ENCODE measurements at places on chromosomes 7 and 10.

DNA sequence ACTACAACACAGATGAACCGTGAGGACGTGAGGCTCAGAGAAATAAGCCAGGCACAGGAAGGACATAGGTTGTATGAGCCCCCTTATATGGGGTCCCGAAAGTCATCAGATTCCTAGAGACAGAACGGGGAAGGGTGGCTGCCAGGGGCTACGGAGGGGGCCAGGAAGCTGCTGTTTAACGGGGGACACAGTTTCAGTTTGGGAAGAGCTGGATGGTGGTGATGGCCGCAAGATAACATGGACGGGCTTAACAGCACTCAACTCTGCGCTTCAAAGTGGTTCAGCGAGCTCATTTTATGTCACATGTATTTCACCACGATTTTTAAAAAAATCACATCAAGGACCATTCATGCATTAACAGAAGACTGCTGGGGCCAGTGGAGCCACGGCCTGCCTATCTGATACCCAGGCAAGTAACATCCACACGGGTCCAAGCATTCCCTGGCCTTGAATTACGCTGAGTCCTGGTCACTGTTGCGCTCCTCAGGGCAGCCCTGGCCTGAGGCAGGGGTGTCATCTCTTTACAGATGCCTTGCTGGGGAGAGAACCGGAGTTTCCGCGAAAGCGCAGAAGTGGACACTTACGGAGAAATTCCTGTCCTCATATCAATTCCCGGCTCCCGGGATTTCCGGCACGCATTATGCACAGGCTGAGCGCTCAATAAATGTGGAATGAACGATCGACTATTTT, 1.5 kb downstream of the CARD11 start:
- DNase-seq = no peak

DNA sequence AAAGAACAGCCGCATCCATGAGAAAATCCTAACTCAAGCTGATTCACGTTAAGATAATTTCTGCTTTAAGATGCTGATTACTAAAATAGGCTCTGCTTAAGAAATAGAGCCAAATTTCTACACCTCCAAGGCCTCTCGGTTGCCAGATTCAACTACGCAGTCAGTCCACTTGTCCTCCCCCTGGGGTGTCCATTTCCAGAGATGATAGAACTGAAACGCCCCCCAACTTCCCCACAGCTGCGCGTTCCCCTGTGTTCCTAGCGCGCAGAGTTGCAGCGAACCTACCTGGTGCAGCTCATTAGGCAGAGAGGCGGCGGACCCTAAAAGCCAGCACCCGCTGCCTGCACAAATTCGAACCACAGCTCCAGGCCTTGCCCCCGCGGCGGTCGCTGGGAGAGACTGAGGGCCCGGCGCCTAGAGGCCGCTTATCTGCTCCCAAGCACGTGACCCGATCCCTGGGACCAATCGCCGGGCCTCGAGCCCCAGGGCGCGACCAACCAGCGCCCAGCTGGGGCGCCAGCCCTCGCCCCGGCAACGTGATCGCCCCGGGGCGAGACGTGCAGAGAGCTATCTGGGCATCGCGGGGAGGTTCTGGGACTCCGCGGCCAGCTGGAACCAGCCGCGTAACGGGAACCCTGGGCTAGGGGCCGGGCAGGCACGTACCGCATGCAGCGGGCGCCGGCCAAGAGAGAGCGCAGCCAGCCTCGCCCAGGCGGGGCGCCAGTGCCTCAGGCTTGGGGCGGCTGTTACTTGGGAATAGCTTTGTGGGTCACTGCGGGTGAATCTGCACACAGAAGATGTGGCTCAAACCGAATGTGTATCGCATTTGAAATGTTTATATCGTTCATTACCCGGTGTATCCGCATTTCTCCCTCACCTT, at the start of gene PPP1R3C:
Gene PPP1R3C (minus strand): TSS at position 401 of the 880 bp plus-strand sequence. CDS start 102 bp downstream, at position 299.
- peak; percentile 88 for DNase-seq

- DNase-seq = no peak
These were observed 3.8 kb downstream of the NEURL1 start for GRCh38 chr10:103497161-103497915.

- DNase-seq = no peak
These were observed 391.3 kb downstream of the DNAJB6 start for GRCh38 chr7:157727964-157728615.

- no peak for DNase-seq
These were observed 558 bp downstream of the VOPP1 start for GRCh38 chr7:55571511-55572377.

DNA sequence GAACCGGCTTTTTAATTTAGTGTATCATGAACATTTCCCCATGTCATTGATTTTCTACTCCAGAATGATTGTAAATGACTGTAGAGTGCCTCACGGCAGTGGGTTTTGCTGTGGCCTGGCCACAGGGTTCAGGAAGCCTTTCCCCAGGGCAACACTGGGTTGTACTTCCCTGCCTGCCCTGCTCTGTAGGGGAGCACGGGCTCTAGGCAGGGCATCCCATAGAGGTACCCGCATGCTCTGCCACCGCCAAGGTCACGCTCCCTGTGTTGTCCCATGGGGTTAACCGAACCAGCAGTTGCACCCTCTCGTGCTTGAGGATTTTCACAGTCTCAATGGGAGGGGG, 63.8 kb downstream of the BPGM start:
- DNase-seq = no peak

DNA sequence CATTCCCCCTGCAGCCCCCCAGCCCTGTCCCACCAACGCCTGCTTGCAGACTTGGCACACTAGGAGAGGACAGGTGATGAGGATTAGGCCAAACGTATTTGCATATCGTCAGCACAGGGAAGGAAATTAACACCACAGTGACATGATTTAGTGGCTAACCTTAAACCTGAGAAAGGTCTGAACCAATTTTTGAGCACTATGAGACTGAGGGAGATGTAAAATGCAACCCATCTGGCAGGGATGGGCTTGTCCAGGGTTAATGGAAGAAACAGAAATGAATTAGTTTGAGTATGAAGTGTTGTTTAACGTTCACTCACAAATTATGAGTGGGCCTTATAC, 183.6 kb downstream of the TAX1BP1 start:
- no peak for DNase-seq

DNA sequence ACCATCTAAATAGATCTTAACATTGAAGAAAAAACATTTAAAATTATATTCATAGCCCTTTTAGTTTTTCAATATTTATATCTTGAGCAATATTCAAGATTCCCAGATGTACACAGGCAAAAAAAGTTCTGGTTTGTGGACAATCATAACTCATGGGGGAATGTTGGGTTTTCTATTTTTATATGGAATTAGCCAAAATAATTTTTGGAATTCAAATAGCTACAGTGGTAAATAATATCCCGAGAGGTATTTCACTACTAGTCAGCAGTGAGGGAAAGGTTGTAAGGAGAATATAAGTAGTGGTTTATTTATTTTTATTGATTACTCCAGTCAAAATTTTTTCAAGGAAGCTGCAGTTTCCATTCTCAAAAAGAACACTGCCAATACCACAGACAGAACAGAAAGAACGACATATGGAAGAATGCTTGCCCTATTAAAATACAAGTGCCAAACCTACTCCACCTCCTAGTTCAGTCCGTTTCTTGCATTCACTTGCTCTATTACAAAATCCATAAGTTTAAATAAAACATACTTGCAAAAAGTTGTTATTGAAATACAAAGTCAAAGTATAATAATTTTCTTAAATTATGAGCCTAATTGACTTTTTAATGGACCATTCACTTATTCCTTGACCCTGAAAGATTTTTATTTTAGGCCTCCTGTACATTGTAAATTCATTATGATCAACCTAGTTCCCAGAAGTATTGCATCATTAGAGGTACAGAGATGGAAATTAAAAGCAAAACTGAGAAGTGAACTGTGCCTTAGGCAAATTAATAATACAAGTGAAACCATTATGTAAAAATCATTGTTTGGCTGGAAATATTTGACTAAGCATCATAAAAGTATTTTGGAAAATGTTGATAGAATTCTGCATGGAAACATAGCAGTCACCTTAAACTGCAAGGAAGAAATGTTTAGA, 533.2 kb downstream of the PARD3 start:
- DNase-seq = no peak

DNA sequence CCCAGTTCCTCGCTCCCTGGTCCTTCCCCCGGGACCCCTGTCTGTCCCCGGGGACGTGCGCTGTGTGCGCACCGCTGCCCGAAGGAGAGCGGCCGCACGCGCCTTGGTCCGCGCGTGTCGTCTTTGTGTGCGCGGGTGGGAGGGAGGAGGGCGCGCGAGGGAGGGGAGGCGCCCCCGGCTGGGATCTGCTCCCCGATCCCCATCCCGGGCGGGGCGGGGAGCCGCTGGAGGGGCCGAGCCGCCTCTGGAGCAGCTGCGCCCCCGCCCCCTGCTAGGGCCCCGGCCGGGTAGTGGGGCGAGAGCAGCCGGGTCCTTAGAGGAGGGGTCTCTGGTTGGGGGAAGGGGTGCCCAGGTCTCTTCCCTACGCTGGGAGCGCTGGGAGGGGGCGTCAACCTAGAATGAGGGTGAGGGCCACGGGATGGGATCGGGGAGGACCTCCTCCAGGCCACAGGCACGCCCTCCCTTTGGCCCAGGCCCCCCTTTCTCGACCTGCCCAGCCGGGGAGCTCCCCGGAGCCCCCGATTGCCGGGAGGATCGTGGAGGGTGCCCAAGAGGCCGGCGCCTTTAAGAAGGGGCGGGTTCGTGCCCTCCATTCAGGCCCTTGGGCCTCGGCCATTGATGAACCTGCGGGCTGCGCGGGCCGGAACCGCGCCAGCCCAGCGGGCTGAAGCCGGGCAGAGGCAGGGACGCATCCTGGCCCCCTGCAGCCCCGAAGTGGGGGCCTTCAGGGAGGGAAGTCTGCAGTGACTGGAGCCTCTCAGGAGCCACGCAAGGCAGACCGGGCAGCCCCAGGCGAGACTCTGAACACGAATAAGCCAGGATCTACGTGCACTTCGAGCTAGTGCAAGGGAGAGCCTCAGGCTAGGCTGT, 678 bp downstream of the SH2B2 start:
- no peak for DNase-seq

- no peak for DNase-seq
These were observed 58.1 kb upstream of the OPN4 start for GRCh38 chr10:86596266-86596665.

DNA sequence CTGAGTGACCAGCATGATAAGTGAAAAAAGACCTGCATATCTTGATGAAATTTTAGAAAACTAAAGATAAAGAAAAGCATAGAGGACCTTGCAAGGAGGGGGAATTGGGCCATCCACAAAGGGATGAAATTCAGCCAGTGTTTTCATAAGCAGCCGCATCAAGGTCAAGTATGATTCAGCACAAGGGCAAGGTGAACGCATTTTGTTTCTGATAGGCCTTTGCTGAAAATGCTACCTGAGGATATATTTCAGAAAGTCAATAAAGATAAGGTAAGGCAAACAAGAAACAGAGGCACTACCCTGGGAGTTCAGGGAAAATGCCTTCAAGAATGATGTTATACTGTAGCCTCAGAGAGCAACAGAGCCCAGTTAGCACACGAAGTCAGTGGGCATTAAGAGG, 55.0 kb upstream of the SHH start:
- no peak for DNase-seq

DNA sequence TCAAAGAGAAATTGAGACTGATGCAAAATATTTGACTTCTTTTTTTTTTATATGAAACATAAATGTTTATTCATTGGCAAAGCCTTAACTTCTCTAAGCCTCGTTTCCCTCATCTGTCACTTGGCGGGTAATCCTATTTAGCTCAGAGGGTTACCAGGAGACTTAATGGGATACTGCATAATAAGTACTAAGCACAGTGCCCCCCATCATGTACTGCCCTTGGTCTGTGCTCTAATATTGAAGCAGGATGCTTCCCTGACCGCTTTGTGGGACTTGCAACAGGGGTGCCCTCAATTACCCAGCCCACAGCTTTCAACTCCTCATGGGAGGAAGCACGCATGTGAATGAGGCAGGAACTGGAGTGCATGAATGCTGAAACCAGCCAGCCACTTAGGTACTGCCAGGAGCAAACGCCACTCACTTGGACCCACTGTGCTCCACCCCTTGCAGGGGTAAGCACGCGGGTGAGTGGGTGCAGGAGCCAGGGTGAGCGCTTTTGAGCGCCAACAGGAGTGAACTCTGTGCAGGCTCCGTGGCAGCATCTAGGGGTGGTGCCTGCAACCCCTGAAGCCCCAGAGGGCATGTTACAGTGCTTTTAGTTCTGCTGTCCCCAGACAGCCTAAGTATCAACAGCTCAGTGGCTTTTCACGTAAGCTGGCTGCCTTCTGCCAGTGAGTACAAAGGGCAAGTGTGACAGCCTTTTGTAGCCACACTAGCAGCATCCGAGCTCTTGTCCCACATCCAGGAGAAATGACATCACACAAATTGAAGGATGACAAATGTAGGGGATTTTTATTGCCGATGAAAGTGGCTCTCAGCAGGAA, 209.8 kb upstream of the C7orf33 start:
- DNase-seq = no peak

DNA sequence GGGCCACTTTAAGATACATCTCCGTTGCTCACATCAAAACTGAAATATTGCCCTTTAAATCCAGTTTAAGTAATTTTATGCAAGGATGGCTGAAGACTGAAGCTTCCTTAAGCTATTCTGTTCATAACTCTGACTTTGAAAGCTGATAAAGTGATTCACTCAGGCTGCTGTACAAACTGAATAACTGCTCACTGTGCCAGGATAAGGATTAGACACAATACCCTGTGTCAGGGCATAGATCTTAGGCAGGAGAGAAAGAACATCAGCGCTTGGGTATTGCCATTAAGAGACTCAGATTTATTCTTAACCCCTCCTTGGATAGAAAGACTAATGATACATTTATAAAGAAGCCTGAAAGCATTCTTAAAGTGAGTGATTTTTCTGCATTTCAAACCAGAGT, 614.5 kb upstream of the ZWINT start:
- no peak for DNase-seq

- DNase-seq = no peak
These were observed 38.4 kb downstream of the SLC39A12 start for GRCh38 chr10:17989908-17990767.

DNA sequence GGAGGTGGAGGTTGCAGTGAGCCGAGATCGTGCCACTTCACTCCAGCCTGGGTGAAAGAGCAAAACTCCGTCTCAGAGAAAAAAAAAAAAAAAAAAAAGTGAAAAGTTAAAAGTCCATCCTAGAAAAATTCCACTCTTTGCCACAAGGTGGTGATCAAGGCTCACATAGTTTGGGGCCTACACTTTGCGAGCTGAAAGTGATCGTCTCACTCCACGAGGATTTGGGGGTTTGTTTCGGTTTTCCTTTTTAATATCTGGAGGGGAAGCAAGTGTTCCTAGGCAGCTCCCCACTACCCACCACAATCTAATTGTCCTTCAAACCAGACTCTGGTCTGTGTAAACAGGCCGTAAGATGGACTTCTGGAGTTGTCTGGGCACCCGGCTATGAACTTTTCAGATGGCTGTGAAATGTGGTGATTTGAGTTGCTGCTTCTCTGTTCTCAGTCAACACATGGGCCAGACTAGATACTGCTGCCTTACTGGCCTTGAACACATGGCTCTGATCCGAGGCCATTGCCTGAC, 27.1 kb downstream of the PRLHR start:
- no peak for DNase-seq

DNA sequence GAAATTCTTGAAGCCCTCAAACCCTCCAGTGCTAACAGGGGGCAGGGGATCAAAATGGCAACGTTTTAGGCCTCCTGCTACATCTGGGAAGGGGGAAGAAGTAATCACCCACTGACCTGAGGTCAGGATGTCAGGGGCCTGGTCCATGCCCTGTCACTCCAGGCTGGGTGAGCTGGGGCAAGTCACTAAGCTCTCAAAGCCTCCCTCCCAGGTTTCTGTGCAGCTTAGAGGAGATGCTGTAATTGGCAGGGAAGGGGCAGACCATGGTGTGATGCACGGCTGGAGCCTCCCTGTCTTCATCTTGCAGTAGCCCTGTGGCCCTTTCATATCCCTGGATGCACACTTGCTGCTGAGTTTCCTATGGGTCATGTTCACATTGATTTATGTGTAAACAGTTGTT, 27.2 kb downstream of the LEP start:
- no peak for DNase-seq

Measured in amygdala (tissue), 56 donors.